ENCODE measurements at places on chromosomes 1 and 21.

GRCh38 chr1:3366126-3367051, 88.1 kb upstream of the ARHGEF16 start:
- DNase-seq, result no peak

DNA sequence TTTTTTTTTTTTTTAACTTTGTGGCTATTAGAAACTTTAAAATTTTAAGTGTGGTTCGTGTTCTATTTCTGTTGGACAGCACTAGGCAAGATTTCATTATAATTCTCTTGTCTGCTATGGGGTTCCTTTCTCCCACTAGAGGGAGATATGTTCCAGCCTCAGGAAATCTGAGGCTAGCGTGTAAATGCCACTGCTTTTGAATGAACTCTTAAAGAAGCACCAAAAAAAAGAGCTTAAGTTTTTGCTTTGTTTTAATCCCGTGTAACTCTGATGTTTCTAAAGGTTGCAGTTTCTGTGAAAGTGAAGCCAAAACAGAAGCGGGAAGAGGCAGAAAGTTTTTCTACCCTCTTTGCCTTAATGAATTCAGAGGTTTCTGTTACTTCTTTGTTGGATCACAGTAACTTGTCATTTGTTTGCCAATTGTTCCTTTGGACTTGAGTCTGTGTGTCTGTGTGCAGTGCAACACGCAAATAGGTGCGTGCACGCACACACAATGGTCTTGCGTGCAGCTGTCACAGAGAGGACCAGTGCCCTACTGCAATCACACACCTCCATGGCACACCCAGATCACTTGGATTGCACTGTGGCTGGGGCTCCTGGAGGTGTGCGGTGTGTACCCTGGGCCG, 32.3 kb downstream of the HHAT start:
- DNase-seq, result no peak

DNA sequence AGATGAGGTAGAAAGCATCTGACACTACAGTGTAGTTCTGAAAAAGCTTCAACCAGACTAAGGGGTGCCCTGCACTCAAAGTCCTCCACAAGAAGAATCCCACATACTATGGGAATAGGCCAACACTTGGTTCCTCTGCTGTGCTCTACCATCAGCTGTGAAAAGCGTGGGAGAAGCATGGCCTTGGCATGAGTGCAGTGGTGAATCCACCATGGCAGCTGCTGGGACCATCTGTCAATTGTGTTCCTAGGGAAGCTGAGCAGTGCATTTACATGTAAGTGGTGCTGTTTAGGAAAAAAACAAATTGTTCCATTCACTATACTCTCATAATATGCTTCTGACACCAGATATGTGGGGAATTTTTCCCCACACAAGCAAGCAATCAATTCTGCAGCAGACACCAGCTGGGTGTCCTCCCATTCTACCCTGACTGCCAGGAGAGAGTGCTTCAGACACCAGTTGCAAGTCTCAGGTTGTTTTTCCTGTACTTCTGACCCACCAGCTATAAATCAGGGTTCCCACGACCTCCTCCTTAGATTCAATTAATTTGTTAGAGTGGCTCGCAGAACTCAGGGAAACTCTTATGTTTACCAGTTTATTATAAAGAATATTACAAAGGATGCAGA, 230.8 kb upstream of the CHRM3 start:
- DNase-seq, result no peak

DNA sequence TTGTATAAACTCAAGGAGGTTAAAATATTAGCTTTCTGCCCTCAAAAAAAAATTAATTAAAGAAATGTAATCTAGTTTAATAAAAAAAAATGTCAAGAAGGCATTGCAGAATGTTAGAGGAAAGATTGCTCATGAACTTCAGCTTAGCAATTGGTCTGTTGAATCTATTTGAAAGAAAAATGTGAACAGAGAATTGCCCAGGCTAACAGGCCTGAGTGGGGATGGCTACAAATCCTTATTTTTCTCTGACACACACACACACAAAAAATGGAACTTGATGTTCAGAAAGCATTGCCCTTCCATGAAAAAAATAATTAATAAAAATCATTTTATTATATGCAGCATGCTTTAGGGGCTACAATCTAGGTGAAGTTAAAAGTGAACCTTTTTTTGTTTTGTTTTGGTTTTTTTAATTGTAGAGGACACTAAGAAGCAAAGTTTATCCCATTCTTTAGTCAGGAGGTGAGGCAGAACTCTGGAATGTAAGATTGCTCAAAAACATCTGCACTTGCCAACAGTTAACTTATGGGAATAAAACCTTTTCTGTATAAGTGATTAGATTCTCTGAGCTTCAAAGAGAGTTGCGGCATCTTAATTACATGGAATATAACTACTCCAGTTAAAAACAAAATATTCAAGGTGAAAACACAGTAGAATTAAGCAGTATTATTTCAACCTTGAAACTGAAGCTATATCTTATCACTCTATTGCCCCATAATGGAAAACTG, 658.5 kb upstream of the ADGRL2 start:
- DNase-seq, result no peak

GRCh38 chr1:212167098-212167497, 118.1 kb upstream of the PPP2R5A start:
- no peak for DNase-seq

- no peak for DNase-seq
These were observed 33.3 kb upstream of the DEGS1 start for GRCh38 chr1:224149709-224150108.

GRCh38 chr1:58852731-58853485, 69.1 kb upstream of the JUN start:
- DNase-seq, result no peak

GRCh38 chr1:226711976-226712741, 26.9 kb downstream of the ITPKB start:
- DNase-seq, result no peak

DNA sequence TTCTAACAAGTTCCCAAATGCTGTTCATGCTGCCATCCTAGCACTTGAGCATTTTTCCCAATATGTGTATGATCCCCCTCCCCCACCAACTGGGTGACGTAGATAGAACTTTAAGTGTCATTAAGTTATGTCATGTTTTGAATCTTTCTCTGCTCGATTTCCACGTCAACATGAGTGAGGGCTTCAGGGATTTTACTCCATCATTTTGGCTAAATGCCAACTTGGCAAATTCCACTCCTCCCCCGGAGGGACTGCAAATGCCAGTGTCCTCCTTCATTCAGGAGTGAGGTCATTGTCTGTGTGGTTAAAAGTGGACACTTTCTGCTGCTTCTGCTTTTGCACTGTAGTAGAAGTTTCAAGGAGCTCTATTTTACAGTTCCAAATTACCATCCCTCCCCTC, 201.7 kb downstream of the FGGY start:
- DNase-seq, result no peak

DNA sequence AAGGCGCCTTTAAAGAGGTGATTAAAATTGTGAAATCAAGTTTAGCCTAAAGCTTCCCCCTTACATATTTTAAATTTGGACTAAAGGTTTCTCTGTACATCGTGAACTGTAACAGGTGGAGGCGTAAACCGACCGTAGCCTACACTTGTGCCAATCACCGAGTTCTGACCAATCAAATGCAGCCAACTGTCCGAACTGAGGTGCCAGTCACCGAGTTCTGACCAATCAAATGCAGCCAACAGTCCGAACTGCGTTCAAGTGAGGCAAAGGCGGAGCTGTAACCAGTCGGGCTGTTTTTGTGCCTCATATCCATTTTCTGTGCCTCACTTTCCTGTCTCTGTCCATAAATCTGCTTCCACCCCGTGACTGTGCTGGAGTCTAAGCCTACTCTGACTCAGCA, 7.4 kb downstream of the TFF1 start:
- no peak for DNase-seq

Measured in stimulated activated naive B cell treated with anti-CD40 and anti-IgM and Interleukin-4, amounts not matched to agents 10 μg/mL and 1 μg/mL and 100 μg/mL, for 72 hours (primary cell).